Activated naive CD4-positive, alpha-beta T cell treated with Interleukin-2 at 50 U/mL for 16 hours (primary cell): ENCODE measurements at places on chromosomes 16 and 17.
A peak's percentile ranks its signal among the peaks of the same experiment; 100 is the strongest.

DNA sequence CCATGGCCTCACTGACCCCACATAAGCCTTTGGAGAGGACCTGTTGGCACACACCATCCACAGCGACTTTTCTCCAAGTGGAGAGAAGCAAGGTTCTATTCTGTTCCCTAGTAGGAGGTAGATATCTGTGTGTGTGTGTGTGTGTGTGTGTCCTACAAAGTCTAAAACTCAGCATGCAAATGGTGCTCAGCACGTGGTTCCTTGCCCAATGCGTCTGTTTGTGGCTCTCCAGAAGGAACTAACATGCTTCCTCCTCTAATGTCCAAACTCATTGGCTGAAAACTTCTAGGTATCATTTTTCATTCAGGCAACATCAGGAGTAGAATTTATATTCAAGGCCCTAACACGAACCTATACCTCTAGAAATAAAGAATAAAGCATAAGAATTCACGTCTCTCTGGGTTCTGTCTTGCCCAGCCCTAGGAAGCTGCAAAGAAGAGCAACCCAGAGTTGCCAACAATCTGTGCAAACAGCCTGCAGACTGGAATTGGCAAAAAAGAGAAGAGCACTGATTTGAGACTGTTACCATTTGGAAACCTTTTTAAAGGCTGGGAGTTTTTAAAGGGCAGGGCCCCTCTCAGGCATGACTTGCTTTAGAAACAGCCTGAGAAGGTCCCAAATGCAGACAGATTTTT, 25.5 kb downstream of the MAP3K14 start:
- DNase-seq, result no peak

GRCh38 chr17:3534881-3535252, 22.7 kb downstream of the TRPV3 start:
- no peak for DNase-seq

GRCh38 chr16:582614-583331, 7.1 kb upstream of the RAB40C start:
- DNase-seq, result no peak

DNA sequence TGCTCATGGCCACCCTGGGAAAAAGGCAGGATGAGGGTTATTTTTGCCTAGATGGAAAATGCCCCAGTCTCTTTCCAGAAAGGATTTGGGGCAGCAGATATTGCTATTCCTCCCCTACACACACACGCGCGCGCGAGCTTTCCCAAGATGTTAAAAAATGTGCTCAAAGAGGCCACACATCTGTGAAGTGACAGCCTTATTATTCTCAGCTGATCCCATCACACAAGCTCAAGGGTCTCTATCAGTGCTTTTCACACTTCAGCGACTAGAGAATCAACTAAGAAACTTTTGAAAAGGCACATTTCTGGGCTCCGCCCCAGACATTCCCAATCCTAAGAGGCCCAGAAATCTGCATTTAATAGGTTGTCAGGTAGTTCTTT, 5.7 kb upstream of the RAB5C start:
- DNase-seq, result no peak

- peak; percentile 21 for DNase-seq
Measured at GRCh38 chr16:28136751-28137434, 73.4 kb upstream of the GSG1L start.

- no peak for DNase-seq
Measured at GRCh38 chr17:13957636-13958035, 111.7 kb upstream of the COX10 start.

DNA sequence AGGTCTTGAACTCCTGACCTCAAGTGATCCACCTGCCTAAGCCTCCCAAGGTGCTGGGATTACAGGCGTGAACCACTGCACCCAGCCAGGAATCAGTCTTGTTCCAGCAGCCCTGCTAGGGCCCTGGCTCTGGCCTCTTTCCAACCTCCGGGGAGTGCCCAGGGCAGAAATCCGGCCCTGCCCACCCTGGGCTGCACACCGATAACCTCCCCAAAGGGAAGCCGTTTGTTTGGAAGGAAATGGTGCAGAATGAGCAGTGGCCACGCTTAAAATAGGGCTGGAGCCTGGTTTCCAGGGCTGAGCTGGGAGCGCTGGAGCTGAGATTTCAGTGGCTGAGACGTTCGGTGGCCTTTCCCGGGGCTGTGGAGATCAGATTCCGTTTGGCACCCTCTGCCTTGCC, 17.8 kb upstream of the EMP2 start:
- DNase-seq, result no peak

DNA sequence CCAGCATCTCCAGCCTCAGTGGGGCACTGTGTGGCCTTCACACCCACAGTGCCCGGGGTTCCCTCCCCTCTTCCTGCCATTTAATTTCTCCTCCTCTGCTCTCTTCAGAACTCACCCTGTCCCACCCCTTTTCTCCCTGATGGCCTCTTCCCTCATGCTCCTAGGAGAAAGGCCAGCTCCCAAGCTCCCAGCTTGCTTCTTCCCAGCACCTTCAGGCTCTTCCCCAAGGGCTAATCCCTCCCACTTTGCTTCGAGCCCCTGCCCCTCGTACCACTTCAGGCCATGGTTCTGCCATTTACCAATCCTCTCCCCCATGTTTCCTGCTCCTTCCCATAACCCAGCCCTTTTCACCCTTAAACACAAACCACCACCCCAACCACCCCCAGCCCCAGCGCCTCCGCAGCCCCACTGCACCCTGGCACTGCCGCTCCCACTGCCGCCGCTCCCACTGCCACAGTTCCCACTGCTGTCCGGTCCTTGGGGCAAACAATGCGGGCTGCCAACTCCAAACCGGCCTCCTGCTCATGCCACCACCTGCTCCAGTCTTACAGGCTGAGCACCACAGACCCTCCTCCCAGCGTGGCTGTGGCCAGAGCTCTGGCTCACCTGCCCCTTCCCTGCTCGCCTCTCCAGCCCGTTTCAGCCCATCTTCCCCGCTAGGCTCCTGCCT, 28.6 kb downstream of the ADAM11 start:
- DNase-seq, result no peak

DNA sequence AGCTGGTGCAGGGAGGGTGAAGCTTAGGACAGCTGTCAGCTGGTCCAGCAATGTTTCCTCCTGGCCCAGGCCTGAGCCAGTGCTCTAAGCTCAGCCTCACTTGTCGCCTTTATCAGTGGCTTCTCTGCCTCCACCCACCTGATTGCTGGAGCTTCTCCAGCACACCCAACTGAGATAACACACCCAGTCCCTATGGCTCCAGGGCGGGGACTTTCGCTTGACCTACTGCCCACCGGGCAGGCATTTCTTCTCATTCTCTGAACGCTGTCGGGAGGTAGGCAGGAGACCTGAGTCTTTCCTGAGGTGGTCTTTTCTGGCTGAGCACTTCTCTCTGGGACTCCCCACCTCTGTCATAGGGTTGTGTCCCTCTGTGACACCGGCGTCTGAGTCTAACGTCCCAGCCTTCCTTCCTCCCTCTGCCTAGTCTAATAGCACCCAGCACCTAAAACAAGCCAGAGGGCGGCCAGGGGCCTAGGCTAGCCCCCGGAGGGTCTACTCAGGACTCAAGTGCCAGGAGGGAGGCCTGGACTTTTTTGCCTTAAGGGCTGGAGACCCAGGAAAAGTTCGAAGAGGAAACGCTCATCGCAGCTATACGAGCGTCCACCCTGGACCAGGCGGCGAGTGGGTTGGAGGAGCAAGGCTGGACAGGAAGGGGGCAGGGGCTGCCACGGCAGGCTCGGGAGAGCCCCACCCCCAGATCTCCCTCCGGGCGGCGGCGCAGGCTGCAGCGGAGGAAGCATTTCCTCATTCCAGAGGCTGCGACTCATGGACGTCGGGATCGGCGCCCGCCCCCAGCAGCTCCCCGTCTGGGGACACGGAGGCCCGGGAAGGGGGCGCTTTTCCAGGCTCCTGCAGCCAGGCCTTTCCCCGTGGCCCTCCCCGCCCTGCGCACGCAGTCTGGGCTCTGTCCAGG, 756 bp downstream of the TAX1BP3 start:
- peak; percentile 12 for DNase-seq

DNA sequence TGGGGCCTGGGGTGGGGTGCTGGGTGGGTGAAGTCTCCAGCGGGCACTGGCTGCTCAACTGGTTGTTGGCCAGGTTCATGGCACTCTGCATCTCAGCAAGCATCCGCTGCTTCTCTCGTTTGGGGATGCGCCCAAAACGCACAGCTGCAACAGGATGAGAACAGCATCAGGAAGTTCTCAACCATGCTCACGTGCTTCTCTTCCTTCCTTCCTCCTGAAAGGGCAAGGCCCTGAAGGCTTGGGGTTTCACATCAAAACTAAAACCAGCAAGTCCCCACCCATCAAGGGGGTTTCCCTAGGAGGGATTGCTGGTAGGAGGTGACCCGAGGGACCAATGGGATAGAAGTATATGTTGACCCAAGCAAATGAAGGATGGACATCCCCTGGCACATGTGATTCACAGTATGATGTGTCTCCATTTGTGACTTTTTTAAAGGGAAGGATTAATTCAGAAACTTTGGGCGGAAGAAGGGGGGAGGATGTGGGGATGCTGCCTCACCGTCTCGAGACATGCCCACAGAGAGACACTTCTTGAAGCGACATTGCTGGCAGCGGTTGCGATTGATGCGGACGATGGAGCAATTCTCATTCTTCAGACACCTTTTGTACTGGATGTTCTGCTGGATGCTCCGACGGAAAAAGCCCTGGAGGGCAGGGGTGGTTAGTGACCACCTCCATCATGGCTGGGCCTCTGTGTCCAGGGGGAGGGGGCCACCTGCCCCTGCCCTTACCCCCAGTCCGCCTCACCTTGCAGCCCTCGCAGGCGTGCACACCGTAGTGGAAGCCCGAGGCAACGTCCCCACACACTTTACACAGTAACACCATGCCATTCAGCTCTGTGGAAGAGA, 4.2 kb downstream of the NR1D1 start:
- peak; percentile 80 for DNase-seq
